CD4-positive, alpha-beta T cell treated with Interleukin-10 for 1 hour (primary cell): ENCODE measurements at places on chromosomes 7 and 10.

- no peak for DNase-seq
Observed at GRCh38 chr10:69650589-69651261, 20.7 kb downstream of the FAM241B start.

DNA sequence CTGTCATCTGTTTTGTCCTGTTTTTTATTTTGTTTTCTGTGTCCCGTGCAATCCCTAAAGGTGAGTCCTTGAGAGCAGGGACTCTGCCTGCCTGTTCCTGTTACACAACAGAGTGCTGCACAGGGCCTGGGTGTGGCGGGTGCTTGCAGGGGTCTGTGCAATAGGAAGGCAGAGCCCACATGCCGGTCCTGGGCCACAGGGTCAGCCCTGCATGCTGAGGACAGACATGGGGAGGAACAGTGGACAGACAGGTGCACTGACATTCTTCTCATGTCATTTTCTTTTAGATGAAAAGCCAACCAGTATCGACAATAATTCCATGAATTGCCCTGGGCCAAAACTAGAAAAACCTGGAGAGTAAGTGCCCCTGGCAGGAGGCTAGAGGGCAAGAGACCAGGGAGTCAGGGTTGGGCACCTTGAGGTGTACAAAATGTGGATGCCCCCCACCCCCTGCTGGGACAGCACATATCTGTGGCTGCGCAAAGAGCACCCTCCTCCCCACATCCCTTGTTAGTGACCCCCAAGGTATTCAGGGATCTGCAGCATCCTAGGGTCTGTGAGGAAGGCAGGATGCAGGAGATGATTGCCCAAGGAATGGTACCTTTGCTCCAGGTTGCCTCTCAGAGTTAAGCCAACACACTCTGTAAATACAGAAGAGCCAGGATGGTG lies 19.9 kb downstream of the ANTXRL start:
- DNase-seq = no peak

DNA sequence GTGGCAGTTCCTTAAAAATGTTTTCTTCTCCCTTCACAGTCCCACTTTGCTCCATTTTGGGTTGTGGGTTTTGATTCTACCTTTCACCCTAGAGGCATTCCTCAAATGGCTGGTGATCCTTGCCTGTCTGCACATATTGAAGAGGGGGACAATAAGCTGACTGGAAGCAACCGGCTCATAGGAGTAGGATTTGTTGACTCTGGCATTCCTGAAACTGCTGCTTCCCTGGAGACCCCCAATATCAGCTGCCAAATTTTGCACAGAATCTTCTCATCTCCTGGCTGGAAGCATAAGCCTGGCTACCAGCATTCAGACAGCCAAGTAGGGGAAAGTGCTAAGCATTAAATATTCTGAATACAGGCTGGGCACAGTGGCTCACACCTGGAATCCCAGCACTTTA lies 53.7 kb downstream of the KIF5B start:
- DNase-seq = no peak

GRCh38 chr7:91681718-91682117 lies 198.8 kb downstream of the MTERF1 start:
- no peak for DNase-seq

GRCh38 chr10:127787873-127788272 lies 50.9 kb downstream of the FOXI2 start:
- DNase-seq = no peak

DNA sequence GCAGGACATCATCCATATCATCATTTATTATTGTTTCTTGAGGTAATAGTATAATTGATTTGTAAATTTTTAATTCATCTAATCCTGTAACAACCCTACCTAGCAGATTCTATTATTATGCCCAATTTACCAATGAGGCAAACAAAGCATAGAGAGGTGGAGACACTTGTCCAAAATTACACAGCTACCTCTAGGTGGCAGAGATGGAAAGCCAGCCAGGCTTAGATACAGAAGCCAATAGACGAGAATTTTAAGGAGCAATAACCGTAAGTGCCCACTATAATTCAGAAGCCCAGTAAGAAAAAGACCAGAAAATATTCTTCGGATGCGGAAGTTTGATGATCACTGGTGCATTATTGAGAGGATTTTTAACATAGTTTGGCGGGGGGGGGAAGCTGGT lies 54.0 kb downstream of the ANK3 start:
- no peak for DNase-seq

GRCh38 chr10:122782911-122783310 lies 62.7 kb downstream of the CUZD1 start:
- no peak for DNase-seq

DNA sequence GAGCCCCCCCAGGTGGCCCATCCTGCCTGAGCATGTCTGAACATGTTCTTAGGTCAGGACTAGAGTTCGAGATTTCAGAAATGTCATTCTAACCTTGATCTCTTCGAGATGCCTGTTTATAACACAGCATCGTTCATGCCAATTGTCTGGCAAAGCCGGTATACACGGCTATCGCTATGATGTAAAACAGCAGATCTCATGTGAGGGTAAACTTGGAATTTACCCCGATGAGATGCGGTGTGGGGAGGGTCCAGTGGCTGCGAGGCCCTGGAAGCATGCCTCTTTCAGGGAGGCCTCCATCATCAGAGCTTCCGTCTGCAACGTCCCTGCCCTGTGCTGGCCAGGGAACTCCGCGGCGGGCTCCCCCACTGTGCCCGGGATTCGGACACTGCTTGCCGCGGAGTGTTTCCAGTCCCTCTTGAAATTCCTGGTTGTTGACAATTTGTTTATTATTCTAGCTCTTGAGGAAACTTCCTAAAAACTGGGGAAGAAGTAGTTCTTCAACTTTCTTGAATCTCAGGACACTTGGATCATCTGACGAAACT lies 168.6 kb upstream of the RHEB start:
- no peak for DNase-seq

DNA sequence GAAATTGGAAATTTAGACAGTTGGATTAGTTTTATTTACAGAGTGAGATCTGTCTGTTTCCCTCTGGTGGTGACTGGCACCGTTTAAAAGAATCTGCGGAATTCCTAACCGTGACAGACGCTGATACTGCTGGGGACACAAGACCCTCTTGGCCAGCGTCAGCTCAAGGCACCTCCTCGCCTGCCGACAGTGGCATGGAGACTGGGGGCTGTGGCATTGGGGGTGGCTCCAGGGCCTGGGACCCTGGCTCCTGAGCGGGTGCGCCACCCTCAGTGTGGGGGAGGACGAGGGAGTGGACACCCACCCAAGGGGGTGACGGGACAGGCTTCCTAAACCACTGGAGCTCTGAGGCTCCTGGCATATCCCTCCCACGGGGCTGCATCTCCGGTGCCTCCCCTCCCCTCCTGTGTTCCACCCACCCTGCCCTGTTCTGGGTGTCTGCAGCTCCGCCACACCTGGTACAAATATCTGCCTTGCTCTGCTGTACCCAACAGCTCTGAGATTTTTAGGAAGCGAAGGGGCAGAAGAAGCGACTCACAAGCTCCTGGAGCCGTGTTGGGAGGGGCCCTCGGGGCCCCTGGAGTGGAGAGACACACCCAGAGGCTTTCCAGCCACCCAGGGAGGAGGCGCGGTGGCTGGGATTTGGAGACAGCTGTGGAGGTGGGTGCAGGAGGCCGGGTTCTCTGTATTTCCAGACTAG lies 178.7 kb downstream of the DNAJB6 start:
- DNase-seq = no peak

GRCh38 chr7:74012842-74013249 lies 15.1 kb upstream of the ELN start:
- no peak for DNase-seq

DNA sequence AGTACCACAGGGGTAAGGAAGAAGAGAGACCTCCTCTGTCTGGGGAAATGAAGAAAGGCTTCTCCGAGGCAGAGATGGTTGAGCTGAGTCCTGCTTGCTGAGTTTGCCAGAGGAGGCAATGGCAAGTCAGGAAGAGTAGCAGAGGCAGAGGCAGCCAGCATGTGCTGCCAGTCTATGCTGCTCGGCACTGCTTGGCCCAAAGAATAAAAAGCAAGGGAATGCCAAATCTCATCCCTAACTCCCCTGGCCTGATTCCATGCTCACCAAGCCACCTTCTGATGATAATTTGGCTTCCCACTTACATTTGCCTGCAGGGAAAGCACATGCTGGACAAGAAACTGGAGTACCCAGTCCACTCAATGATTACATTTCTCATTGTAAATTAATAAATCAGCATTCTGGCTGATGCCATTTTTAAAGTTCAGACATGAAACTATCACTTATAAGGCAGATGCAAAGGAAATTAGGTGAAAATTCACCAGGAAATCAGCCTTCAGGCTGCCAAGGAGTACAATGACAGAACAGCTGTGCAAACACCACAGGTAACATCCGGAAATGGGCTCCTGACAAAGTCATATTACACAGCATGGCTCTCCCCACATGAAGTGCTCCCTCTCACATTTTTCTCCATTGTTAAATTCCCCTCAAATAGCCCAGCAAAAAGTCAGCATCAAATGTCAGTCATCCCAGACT lies 245.9 kb downstream of the MTERF1 start:
- no peak for DNase-seq

DNA sequence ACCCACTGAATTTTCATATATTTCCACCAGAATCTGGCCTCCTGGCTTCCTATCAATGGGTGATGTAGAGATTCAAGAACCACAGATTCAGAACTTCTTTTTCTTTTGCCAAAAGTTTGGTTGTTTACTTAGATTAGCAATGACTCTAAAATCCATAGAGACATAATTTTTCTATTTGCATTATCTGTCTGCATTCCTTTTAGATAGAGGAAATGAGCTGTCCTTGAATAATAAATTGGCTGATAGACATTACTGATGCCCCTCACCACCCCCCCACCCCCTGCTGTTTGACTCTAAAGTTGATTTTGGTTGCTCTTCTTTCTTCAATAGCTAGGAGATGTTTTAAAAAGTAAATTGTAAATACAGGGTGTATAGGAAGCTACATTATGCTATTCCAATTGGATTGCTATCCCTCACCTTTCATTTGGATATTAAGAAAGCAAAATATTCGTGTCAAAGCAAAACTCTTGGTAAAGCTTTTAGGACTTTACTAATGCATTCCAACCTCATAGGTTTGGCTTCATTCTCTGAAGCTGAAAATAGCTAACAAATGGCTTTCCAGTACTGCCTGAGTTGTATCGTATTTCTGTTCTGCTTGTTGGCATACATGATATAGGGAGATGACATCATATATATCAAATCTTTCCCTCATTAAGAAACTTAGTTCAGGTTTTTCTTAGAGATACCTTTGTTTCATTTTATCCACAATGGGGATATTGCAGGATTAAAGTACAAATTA lies 606.0 kb downstream of the ARL4A start:
- no peak for DNase-seq

- DNase-seq = no peak
Observed at GRCh38 chr10:760622-761021, 71.2 kb upstream of the DIP2C start.

DNA sequence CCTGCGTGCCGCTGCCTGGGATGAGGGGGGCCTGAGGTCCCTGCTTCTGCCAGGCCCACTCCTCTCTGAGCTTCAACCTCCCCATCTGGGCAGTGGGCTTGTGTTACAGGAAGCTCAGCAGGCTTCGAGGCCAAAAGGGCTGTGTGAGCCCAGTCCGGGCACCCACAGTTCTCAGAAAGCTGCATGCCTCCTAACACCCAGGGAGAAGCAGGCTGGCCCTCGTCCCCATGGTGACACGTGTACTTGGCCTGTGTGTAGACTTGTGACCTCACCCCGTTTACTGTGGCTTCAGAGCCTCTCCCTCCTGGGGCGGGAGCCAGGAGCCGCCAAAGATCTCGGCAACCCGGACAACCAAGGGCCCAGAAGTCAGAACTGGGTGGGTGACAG lies 2.2 kb upstream of the GRIFIN start:
- DNase-seq = no peak

- no peak for DNase-seq
Observed at GRCh38 chr10:128499956-128500355, 373.7 kb upstream of the MKI67 start.

- DNase-seq = peak; percentile 55
Observed at GRCh38 chr7:151342102-151342646, 562 bp downstream of the NUB1 start.

DNA sequence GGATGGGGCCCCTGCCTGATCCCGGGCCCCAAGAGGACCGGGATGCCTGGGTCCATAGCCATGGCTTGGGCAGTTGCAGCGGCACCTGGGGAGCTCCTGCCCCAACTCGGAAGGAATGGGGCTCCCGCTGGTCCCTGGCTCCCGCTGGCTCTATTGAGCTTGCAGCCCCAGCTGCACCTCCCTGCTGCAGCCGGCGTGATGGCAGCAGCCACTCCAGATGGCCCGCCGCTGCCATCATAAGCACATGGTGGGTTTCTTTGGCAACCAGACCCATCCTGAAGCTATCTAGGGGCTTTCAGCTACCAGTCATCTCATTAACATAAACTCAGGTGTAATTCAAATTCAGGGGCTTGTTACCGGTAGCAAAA lies 11.1 kb upstream of the DNMBP start:
- DNase-seq = no peak

GRCh38 chr7:29806208-29806994 lies at the start of gene WIPF3:
TSS of gene WIPF3 (plus strand) at chr7:29806508. CDS start at chr7:29834725, 28,217 bp downstream.
- DNase-seq = no peak

- no peak for DNase-seq
Observed at GRCh38 chr10:120075349-120075748, 182.8 kb downstream of the SEC23IP start.

- no peak for DNase-seq
Observed at GRCh38 chr7:49060743-49061142, 136.4 kb downstream of the CDC14C start.

GRCh38 chr7:98221611-98222532 lies 10.6 kb downstream of the BHLHA15 start:
- no peak for DNase-seq

DNA sequence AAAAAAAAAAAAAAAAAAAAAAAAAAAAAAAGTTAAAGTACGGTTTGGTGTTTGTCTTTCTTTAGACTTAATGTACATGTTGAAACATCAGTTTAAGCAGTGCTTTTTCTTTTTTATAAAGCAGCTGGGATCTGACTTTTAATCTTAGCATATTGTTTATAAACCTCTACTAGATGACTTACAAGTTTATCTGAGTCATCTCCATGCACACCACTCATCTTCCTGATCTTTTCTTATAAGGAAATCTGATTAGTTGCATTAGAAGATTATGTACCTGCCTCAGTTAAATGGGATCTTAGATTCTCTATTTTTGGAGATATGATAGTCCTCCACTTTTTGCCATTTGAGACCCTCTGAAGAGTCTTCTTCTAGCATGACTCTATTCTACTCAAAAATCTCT lies 391.9 kb upstream of the LRGUK start:
- no peak for DNase-seq

DNA sequence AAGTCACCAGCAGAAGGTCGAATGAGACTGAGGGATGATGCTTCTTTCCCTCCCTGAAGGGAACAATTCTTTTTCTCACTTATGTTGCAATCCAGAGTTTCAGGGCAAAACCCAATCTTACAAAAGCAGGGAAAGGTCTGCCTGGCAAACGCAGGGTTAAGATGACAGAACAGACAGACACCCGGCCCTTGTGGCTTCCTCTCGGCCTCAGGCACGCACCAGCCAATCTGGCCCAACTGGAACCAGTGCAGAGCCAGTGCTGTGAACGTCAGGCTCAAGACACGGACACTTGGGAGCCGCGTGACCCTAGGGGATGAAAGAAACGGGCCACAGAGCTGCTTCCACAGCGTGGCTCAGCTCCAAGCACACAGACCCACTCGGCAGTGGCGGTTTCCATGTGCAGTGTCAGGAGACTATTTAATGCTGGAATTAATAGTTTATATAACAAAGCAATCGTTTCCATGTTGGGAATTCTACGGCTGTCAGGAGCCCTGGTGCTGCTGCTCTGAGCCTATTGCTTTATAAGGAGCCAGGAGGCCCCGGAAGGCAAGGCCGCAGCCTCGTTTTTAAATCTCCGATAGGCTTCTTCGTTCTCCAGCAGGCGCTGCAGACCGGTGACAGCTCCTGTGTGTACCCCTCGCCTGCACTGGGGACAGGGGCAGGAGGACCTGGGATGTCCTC lies 198.4 kb downstream of the DIP2C start:
- no peak for DNase-seq
